Stimulated activated CD8-positive, alpha-beta memory T cell treated with anti-CD3 and anti-CD28 coated beads, Interleukin-2, amount 100 ng/mL, for 1 hour (primary cell): ENCODE measurements at places on chromosomes 12 and 14.

- no peak for DNase-seq
These were observed 1.6 kb downstream of the LRRC43 start for GRCh38 chr12:122184517-122184916.

GRCh38 chr12:127957001-127957660 lies 309.8 kb upstream of the TMEM132C start:
- DNase-seq = no peak

DNA sequence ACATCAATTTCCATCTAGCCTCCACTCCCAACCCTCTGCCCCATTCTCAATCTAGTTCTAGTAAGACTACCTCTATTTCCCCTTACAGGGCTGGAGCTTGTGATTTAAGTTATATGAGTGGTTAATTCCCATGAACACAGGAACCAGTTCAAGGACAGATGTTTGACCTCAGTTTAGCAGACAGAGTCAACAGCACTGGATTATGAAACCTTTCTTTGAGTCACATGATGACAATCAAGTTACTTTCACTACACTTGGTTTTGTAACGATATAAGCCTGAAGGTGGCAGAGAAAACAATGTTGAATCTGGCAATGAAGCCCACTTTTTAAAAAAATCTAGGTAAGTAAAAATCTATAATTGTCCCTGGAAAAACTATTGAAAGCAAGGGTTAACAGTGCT lies 1646.2 kb upstream of the FLRT2 start:
- no peak for DNase-seq

- DNase-seq = no peak
These were observed 276.8 kb downstream of the PCNX1 start for GRCh38 chr14:71183876-71184689.

GRCh38 chr12:14954269-14954668 lies 7.1 kb downstream of the ARHGDIB start:
- no peak for DNase-seq

DNA sequence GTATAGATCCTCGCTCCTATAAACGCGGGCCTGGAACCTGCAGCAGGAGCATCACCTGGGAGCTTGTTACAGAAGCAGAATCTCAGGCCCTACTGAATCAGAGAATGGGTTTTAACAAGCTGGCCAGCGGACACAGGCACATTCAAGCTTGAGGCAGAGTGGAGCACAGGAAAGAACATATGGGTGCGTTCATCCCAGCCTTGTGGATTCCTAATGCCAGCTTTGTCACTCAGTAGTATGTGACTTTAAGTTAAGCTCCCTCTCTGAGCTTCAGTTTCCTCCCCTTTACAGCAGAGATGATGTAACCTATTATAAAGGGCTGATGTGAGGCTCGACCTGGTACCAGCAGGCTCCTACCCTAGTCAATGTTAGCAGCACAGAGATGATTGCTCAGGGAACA lies 204.9 kb downstream of the ZFP36L1 start:
- DNase-seq = no peak

- no peak for DNase-seq
These were observed 253.0 kb downstream of the DAD1 start for GRCh38 chr14:22336031-22336430.

DNA sequence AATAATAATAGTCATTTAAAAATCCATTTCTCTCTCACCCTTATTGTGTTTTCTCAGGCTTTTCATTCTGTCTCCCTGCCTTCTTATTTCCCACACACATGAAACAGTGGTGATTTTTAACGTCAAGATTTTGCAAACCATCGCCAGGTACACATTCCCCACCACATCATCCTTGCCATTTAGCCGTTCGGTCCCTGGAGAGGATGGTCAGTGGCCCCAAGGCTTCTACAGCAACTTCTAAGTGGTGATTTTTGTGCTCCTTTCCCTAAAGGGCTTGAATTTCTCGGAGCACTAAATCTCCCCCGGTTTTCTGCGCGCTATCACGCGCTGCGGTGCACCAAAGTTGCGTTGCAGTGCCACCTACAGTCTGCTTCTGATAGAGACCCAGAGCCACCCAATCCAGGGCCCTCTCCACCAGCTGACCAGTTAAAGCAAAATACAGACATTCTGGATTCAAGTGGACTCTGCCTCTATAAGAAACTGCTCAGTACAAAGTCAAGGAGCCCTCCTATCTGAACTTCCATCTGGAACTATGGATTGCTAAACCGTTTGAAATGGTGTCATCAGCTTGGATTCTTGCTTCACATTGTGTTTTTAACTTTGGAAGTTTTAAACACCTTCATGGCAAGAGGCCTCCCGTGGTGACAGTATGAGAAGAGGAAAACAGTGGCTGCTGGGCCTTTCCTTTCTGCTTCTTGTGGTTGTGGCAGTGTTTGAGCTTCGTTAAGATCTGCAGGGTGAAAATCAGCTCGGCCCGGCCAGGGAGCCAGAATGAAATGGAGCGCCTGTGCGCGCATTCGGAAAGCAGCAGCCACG lies 234.0 kb downstream of the SPTSSA start:
- DNase-seq = peak; percentile 31

DNA sequence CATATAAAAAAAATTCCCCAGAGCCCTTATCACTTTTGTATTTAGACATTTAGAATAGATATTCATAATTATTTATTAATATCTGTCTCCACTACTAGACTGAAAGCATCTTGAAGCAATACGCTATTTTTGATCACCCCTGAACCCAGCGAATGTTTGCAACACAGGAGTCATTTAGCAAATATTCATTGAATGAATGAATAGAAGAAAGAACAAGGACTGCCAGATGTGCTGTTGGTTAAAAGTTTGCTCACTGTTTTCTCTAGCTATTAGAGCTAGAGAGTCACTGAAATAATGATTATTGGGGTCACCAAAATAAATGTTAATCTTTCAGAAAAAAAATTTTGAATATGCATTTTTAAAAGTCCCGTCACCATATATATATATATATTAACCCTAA lies 174.3 kb downstream of the ACSS3 start:
- no peak for DNase-seq

GRCh38 chr12:29889737-29890136 lies 106.0 kb upstream of the TMTC1 start:
- DNase-seq = no peak

GRCh38 chr12:131313635-131314034 lies 359.9 kb downstream of the ADGRD1 start:
- DNase-seq = no peak

DNA sequence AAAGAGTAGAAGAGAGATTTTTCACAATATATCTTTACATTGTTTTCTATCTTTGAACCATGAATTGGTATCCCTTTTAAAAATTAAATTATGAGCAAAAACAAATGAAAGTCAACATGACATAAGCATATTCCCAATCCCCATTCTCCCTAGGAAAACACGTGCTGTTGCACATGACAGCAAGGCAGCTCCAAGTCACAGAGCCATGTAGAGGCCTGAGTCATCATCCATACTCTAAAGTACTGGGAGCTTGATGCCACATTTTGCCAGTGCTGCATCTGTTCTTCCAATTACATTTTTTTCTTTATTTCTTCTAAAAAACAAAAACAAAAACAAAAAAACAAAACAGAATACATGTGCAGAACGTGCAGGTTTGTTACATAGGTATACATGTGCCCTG lies 115.2 kb downstream of the ITPR2 start:
- no peak for DNase-seq

DNA sequence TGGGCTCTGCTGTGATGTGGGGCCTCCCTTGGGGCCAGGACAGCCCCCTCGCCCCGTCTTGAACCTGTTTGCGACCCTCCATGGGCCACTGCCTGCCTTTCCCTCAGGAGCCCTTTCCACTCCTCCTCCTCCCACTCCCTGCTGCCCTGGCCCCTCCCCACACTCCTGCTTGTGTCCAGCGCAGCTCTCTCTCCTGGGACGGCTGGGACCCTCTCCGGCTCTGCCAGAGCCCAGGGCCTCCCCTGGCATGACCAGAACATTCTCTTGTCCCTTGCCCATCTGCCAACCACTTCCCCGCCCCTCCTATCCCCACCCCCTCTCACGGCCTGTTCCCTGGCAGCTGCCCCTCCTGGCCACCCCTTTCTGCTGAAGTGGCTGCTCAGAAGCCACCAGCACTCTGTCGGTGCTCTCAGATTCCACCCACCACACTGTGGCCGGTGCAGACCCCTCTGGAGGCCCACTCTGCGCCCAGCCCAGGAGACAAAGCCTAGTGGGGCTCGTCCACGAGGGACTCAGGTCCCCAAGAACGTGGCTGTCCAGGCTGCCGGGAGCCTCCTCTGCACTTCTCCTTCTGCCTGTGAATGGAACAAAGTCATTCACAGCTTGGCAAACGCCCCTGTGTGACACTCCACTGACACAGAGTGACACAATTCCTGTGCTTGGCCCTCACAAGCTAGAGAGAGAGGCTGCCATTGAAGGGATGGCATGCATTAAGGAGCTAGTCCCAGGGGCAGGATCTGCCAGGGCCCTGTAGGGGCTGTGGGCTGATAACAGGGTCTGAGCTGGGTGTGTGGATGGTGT lies 1.4 kb downstream of the ASPG start:
- DNase-seq = no peak
